ENCODE measurements at places on chromosomes 4 and X.

- peak; percentile 26 for DNase-seq
Observed at GRCh38 chr4:56786955-56787354, 34.5 kb downstream of the SPINK2 start.

DNA sequence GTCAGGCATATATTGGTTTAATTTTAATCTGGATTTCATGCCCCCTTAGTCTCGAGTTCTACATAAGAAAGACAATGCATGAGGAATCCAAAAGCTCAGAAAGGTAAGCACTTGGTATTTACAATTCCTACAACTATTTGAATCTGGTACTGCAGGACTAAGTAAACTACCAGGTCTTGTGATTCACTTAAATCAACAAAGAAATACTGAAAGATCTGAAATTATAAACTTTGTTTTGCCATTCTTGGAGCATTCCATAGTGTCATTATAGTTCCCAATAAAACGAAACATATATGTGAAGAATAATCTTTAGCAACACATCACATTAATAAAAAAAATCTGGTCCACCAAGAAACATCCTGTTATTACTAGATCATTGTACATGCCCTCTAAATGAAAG lies 482.3 kb downstream of the ANKRD50 start:
- DNase-seq, result no peak

DNA sequence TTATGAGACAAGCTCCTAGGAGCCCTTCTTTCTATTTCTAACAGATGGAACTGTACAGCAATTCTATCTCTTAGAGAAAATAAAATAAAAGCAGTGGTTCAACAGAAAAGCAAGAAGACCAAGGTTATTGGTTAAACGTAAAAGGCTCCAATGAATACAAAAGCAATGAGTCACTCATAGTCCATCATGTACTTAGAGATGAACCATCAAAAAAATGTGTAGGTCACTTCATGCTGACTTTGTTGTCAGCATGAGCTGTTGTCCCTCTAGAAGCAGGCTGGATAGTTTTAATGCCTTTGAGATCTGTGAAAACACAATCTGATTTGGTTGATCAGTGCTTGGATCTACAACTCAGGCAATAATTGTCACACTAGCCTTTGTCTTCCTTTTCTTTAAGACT lies 378.6 kb upstream of the ANXA10 start:
- no peak for DNase-seq

- no peak for DNase-seq
Observed at GRCh38 chr4:10738826-10739489, 54.4 kb upstream of the CLNK start.
